Muscle of back (tissue), 13 donors: ENCODE measurements at places on chromosomes 7 and 10. TPM values are rescaled to one million over a fixed set of nuclear protein-coding genes. Genes with fewer than 3 reads are reported as not detected.

The NRAP gene
- 9.4 TPM for polyA plus RNA-seq

GRCh38 chr7:70005891-70006260, 407.6 kb downstream of the AUTS2 start:
- no peak for DNase-seq

DNA sequence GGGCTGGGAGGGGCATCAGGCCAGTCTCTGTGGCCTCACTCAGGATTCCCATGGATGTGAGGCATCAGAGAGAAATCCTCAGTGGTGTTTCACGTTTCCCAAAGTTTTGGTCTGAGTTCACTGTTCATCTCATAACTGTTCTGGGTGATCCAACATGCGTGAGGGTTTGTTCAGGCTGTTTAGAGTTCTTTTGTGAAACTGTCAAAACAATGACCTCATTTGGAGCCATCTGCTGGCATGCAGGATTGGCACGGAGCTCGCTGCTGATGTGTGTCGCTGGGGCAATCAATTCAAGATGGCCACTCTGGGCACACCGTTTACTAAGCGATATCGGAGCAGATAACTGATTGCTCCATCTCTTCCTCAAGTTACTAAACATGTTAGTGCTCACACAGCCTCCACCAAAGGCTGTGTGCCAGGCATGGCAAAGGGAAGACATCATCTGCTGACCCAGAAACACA, 365.6 kb downstream of the WDR11 start:
- DNase-seq = peak; percentile 14

- DNase-seq = no peak
Observed at GRCh38 chr10:120734483-120735078, 116.6 kb upstream of the WDR11 start.

GRCh38 chr10:11631890-11632587, 20.6 kb upstream of the USP6NL start:
- no peak for DNase-seq

DNA sequence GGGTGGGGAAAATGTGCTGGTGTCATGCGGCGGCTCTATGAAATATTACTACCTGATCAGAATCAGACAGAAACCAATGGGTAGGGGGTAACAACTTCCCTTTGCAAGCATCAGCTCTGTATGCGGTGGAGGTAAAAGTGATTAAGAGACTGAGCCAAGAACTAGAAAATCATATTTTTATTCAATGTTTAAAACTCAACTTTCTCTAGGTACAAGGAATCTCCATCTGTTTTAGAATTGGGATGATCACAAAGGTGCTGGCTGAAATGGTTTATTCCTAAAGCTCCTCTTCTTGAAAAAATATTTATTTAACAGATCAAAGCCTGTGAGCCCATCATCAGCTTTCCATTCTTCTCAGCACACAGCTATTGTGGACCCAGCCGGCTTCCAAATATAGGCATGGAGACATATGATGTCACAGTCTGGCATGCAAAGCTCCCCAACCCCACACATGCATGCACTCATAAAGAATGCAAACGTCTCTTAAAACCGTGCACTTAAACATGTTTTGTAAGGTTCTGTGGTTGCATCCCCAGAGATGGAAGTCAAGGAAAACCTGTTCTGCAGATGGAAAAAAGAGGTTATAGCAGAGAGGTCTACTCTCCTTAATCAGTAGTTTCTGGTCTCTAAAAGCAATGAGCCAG, 126.0 kb downstream of the SKIDA1 start:
- peak; percentile 95 for DNase-seq

- DNase-seq = no peak
Observed at GRCh38 chr7:22730066-22730710, 3.2 kb downstream of the IL6 start.

The ATP6V0A4 gene
- polyA plus RNA-seq = 0.20 TPM

- no peak for DNase-seq
Observed at GRCh38 chr10:127790066-127790624, 53.2 kb downstream of the FOXI2 start.

- DNase-seq = no peak
Observed at GRCh38 chr7:29099896-29100847, 46.2 kb downstream of the CPVL start.

The ZMIZ2 gene
- 44.2 TPM for polyA plus RNA-seq

DNA sequence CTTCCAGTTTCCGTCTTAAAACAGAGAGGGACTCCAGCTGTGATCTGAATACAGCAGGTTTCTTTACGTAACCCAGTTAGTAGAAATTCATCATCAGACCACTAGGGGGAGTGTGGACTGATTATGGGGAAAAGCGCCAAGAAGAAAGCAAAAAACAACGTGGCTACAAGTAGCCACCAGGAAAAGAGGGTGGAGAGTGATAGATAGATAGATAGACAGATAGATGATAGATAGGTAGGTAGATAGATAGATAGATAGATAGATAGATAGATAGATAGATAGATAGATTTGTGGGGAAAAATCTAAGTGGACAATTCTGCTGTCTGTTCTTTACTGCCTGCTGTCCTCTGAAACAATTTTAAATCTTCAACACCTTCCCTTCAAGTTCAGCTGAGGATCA, 12.7 kb upstream of the AKR1B10 start:
- DNase-seq = peak; percentile 63

The PKD1L1 gene
- polyA plus RNA-seq = 0.78 TPM

The SMKR1 gene
- polyA plus RNA-seq = 0.57 TPM

The OR9A2 gene
- polyA plus RNA-seq = not detected

The PPP1R17 gene
- polyA plus RNA-seq = not detected

DNA sequence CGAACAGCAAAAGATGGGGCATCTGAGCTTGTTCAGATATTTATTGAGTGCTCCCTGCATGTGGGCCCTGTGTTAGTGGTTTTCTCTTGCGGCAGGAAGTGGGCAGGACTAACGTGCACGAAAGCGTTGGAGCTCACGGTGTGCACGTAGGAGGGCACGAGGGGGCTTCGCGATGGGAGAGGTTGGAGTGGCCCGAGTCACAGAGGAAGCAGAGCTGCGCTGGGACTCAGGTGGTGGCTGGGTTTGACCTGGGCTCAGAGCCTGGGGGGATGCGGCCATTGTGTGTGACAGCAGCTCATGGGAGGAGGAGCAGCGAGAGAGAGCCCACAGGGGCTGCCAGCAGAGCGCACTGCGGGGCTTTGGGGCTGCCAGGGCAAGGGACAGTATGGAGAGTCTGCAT, 7.7 kb downstream of the ZSCAN25 start:
- DNase-seq = no peak

The AOAH gene
- polyA plus RNA-seq = 4.1 TPM

- DNase-seq = no peak
Observed at GRCh38 chr10:63219749-63220148, 86.6 kb downstream of the NRBF2 start.

The IGFBP3 gene
- 263 TPM for polyA plus RNA-seq

GRCh38 chr7:84524714-84525694, 330.4 kb upstream of the SEMA3A start:
- DNase-seq = peak; percentile 49

The C10orf53 gene
- polyA plus RNA-seq = not detected

DNA sequence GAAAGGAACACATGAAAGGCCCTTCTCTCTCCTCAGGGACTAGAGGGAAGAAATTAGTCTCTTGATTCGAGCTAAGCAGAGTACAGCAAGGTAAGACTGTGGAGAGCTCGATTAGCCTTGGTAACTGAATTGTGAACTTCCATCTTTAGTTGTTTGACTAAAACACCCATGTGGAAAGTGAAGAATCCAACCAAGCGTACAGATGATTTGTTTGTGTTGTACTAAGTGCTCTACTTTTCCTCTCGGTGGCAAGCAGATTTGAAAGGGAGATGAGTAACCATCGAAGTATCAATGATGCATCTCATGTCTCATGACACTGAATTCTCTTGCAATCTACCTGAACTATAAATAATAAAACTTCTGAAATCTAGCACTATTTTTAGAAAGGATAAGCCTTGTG, 80.7 kb downstream of the FZD1 start:
- DNase-seq = no peak

The UCN3 gene
- polyA plus RNA-seq = not detected

The GOLGA7B gene
- polyA plus RNA-seq = 0.08 TPM

DNA sequence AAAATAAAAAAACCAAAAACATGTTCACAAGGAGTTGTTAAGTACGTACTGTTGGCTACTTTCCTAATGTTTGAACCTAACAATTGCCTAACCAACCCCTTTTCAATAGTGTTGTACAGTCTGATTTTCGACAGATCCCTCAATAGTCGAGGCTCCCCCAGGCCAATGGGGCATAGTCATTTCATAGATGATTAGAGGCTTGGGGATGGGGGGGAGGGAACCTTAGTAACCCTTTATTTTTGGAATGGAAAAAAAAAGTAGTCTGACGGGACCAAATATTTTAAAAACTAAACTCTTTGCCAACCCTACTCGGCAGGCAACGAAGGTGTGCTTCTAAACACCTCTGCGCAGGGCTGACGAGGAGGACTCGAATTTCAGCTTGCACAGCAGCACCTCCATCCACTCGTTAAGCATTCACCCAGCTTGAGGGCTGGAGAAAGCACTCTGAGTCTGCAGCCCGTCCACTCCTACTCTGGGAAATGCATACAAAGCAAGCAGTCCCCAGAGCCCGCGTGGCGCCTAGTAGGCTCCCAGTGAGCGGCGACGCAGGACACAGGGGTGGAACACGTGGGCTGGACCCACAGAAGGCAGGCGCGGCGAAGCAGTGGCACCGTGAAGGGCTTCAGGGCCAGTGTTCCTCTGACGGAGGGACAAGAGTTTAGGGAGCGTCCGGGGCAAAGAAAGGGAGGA, 899 bp downstream of the PUS7 start:
- peak; percentile 51 for DNase-seq

The MYPN gene
- polyA plus RNA-seq = 92.2 TPM

DNA sequence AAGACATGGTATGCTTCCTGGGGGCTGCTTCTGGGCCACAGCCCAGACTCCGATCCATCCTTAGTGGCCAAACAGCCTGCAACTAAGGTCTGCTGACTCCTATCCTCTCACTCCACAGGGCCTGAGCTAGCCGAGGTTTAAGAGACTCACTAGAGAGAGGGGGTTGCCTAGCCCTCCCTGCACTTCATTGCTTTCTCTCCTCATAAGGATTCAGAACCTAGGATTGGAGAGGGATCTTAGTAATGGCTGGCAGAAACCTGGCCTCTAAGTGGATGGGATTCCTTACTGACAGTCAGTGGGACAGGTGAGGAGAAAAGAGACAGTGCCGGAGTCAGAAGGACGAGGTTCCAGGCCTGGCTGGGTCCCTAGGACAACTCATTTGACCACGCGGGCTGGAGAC, 8.2 kb upstream of the DDIT4 start:
- no peak for DNase-seq

- no peak for DNase-seq
Observed at GRCh38 chr10:116770281-116770680, 27.9 kb upstream of the HSPA12A start.

- peak; percentile 8 for DNase-seq
Observed at GRCh38 chr7:23067271-23067670, 38.3 kb upstream of the KLHL7 start.

The PLEKHS1 gene
- not detected for polyA plus RNA-seq

GRCh38 chr10:112356686-112357085, 17.2 kb upstream of the ACSL5 start:
- no peak for DNase-seq

DNA sequence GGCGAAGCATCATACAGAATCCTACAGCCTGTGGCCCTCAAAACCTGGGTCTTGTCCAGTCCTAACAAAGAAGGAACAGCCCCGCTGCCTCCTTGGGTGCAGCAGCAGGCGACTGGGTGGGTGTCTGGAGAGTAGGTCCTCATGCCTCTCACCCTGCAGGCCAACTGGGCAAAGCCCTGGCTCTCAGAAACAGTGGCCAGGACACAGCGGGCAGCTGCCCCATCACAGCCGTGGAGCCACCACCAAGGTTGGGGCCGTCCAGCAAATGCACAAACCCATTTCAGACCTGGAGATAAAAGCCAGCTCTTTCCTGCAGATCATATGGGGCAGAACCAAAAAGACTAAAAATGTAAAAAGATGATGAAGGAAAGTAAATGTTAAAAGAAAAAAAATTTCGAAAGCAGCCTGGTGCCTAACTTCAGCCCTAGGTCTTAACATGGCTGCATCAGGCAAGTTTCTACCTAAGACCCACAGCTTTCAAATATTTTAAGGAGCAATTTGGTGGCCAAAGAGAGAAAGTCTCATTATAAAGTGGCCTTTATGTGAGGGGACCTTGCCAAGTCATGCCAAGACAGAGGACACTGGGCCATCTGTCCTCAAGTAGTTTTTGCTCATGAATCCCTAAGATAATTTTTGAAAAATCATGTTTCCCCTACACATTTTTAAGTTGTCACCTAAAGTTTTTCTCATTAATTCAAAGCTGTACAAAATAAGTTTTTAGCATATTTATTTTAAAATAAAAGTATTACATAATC, 142.1 kb downstream of the PAXIP1 start:
- DNase-seq = no peak

- no peak for DNase-seq
Observed at GRCh38 chr10:51214207-51215196, 140.2 kb downstream of the PRKG1 start.
